ENCODE measurements at places on chromosomes 1 and 21. TPM values are rescaled to one million over a fixed set of nuclear protein-coding genes. Genes with fewer than 3 reads are reported as not detected.

The SLC6A17 gene
- not detected for total RNA-seq

The PIGR gene
- total RNA-seq, result not detected

The VASH2 gene
- not detected for total RNA-seq

The FCN3 gene
- not detected for total RNA-seq

The S100B gene
- not detected for total RNA-seq

The VPS45 gene
- 35.1 TPM for total RNA-seq

The CFHR2 gene
- not detected for total RNA-seq

The TENT5C gene
- total RNA-seq, result not detected

The PTGFR gene
- total RNA-seq, result 4.4 TPM

The PHTF1 gene
- 13.0 TPM for total RNA-seq

The SLFNL1 gene
- total RNA-seq, result 0.28 TPM

The DMBX1 gene
- total RNA-seq, result not detected

The MATN1 gene
- 0.47 TPM for total RNA-seq

All from MCF 10A (cell line).